ENCODE measurements at places on chromosomes 4 and X. TPM values are rescaled to one million over a fixed set of nuclear protein-coding genes. Genes with fewer than 3 reads are reported as not detected.

IL1RAPL1 gene
- polyA plus RNA-seq, result not detected

FRMPD4 gene
- polyA plus RNA-seq, result 0.28 TPM

FGFBP2 gene
- polyA plus RNA-seq, result 0.37 TPM

KDR gene
- 27.9 TPM for polyA plus RNA-seq

SSX4 gene
- polyA plus RNA-seq, result 0.47 TPM

TCEAL7 gene
- 20.2 TPM for polyA plus RNA-seq

TMSB15A gene
- 247 TPM for polyA plus RNA-seq

PPBP gene
- polyA plus RNA-seq, result not detected

SH3BGRL gene
- polyA plus RNA-seq, result 52.3 TPM

MAGEC2 gene
- polyA plus RNA-seq, result not detected
